Activated naive CD4-positive, alpha-beta T cell treated with anti-CD3 and anti-CD28 coated beads, Interleukin-2, amount 10 ng/mL, durations not matched to agents 5 hours and 36 hours (primary cell): ENCODE measurements at places on chromosomes 2 and 18. TPM values are rescaled to one million over a fixed set of nuclear protein-coding genes. Genes with fewer than 3 reads are reported as not detected.

Gene AKAIN1
- not detected for total RNA-seq

Gene RUFY4
- 0.88 TPM for total RNA-seq

Gene TMEFF2
- not detected for total RNA-seq

Gene SGPP2
- 0.38 TPM for total RNA-seq

Gene COLEC12
- total RNA-seq = not detected
